ENCODE measurements at places on chromosomes 2 and 18.

DNA sequence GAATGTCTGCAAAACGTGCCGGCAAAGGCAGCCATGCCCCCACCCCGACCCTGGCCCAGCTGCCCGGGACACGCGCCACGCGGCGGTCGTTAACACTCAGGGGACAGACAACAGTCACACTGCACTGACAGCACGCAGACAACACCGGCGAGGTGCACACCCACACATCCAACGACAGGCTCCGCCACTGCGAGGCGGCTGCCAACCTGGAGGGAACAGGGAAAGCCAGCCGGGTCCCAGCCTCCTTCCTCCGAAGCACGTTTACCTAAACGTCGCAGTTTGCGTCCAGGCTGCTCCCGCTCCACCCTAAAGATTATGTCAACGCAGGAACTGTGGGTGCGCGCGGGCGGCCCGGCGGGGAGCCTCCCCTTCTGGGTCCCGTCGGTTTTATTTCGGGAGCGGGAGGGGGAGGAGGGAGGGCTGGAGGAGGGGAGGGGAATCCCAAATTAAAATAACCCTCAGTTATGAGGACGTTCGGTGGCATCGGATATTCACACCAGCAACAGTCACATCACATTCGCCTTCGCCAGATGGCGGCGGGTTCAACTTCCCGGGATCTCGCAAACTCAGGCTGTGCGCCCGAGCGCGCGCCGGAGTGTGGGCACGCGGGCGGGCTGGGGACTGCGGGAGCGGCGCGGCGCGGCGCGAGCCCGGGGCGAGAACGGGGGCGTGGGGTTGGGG, 644 bp downstream of the PTGR3 start:
- peak; percentile 76 for DNase-seq

- no peak for DNase-seq
Observed at GRCh38 chr2:143730953-143731260, 601.7 kb downstream of the ARHGAP15 start.

GRCh38 chr18:79720359-79720733, 40.7 kb downstream of the CTDP1 start:
- DNase-seq, result no peak

DNA sequence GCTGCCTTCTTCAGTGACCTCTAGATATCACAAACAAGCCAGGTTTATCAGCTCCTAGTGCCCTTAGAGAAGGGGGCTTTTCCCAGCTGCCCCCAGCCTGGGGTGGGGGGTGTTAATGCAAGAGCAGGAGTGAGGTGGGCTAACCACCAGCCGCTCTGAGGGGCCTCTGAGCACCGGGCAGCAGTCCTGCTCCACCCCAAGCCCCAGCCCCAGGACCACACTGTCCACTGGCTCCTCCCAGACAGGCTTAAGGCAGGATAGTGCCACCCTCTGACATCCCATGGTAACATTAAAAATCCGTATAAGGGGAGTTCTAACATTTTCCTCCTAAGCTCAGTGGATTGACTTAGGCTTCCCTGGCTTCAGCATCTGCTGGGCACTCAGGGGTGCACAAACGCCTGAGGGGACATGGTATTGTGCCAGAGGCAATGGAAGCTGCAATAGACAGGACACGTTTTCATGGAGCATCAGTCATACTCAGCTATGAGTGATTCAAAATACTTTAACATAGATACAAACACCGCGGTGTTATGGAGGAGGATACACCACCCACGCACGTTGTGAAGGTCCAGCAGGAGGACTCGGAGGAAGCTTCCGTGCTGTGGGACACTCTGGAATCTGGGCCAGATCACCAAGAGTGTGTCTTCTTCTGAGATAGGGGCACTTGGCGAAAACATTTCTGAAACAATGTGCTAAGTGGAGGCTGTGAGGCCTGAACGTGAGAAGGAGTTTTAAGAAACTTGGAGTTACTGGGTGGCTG, 112.7 kb upstream of the EPC2 start:
- DNase-seq, result no peak

GRCh38 chr2:43000242-43001054, 208.1 kb upstream of the HAAO start:
- DNase-seq, result peak; percentile 86

GRCh38 chr2:10930721-10931516, 19.2 kb downstream of the KCNF1 start:
- DNase-seq, result no peak
